PC-9 (cell line): ENCODE measurements at places on chromosomes 7 and 10. TPM values are rescaled to one million over a fixed set of nuclear protein-coding genes. Genes with fewer than 3 reads are reported as not detected.
A peak's percentile ranks its signal among the peaks of the same experiment; 100 is the strongest.

Gene GJD4
- total RNA-seq: not detected in 2 replicates

Gene SP8
- not detected in 2 replicates for total RNA-seq

Gene DRGX
- total RNA-seq: not detected in 2 replicates

Gene DIP2C
- 0.83 and 1.1 TPM in 2 replicates for total RNA-seq

Gene SUN3
- 0.24 TPM in 1 of 2 replicates, not detected in the other for total RNA-seq

DNA sequence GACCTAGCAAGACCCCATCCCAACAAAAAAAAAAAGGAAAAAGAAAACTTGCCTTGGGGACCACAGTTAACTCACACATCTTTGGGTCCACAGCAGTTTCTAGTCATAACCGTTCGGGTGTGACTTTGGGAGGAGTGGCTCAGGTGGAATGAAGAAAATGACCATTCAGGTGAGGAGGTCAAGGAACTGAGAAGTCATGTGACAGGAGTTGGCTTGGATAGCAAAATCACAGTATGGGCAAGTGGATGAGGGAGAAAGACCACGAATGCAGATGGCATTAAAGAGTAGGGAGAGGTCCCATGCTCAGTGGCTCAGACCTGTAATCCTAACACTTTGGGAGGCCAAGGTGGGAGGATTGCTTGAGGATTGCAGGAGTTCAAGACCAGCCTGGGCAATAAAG, 17.1 kb upstream of the CNOT4 start:
- DNase-seq: no peak

- peak; percentile 32 for DNase-seq
Measured at GRCh38 chr10:71542478-71542877, 145.8 kb downstream of the CDH23 start.

DNA sequence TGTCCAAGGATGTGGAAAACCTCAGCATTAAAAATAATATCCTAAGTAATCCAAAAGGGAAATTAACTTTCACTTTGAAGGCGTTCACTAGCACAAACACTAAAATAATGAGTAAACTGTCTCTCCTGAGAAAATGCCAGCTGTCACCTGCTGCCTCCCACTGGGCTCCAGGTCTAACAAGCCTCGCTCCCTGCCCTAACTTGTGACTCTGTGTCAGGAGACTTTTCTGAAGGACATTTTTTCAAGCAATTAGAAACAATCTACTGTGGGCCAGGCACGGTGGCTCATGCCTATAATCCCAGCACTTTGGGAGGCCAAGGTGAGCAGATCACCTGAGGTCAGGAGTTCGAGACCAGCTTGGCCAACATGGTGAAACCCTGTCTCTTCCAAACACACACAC, 72.8 kb upstream of the GLCCI1 start:
- no peak for DNase-seq

GRCh38 chr10:132606536-132607316, 69.1 kb downstream of the INPP5A start:
- no peak for DNase-seq

DNA sequence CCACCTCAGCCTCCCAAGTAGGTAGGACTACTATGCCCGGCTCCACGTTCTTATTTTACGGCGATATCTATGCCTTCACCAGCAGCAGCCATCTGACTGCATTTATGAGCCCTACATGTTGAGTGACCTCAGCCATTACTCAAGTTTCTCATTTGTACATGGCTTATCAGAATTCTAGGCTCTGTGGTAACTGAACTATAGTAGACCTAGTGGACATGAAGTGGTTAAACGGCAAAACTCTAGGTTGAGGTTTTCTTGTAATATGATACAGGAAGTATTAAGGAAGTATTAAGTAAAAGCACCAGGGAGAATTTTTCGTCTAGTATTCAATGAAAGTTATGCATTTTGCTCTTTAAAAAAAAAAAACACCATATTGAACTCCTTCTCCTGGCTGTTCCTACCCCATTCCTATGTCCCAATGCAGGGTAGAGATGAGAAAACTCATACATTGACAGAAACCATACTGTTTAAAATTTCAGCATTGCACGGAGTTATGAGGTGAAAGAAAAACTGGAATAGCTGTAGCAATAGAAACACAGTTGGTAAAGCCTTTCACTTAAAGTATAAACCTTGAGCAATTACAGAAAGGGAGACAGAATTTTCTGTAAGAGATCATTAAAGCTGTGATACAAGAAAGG, 39.8 kb upstream of the EPC1 start:
- peak; percentile 36 for DNase-seq

DNA sequence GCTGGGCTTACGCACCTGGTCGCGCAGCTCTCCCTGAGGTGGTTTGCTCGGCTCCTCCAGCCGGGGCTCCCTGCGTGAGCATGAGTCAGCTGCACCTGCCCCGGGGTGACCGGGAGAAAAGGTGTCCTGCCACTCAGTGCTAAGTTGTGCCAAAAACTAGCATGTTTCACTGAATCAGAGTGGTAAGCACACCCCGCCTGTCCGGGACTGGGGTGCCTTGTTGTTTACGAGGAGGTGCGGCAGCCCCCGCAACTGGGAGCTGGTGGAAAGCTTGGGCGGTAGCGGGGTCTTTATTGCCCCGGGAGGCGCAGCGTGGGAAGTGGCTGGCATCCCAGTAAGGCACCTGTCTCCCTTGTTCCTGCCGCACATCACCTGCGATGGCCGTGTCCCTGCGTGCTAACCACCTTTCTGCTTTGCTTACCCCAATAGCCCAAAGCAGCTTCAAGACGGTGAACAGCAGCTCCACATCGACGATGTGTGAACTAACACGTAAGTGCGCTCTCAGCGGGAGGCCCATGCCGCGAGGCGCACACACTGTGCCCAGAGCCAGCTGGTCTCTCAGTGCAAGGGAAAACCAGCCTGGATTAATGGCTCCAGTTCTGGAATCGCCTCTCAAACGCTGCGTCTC, 506.6 kb upstream of the FOXK1 start:
- no peak for DNase-seq

DNA sequence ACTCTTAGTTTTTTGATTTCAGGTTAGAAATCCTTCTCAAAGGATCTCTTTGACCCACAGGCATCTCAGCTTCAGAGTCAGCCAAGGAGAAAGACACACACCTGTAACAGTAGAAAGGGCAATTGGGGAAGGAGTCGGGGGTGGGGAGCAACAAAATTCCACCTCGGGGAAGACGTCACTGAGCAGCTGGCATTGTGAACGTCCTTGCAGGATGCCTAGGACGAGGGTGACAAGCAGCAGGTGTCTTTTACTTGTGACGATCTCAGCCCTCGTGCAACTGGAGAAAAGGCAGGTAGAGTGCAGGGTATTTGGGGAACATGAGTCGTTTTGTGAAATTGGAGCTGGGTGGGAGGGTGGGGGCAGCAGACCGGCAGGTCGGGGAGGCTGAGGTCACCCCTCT, 627.0 kb downstream of the ACTR3B start:
- DNase-seq: no peak

- DNase-seq: no peak
Measured at GRCh38 chr7:20417260-20417659, 86.6 kb downstream of the ITGB8 start.

Gene TECPR1
- 22.7 and 27.4 TPM in 2 replicates for total RNA-seq

Gene ADK
- 133 and 159 TPM in 2 replicates for total RNA-seq
